ENCODE measurements at places on chromosomes 12 and 14. TPM values are rescaled to one million over a fixed set of nuclear protein-coding genes. Genes with fewer than 3 reads are reported as not detected.

IRAK3 gene
- 0.16 TPM for total RNA-seq

SEC23A gene
- 72.0 TPM for total RNA-seq

DEGS2 gene
- 1.2 TPM for total RNA-seq

PRIMA1 gene
- total RNA-seq, result 0.39 TPM

HOXC4 gene
- 4.3 TPM for total RNA-seq

TMEM179 gene
- total RNA-seq, result 0.28 TPM

CLEC1A gene
- total RNA-seq, result not detected

SDSL gene
- 28.4 TPM for total RNA-seq

PLEK2 gene
- 29.7 TPM for total RNA-seq

C12orf60 gene
- total RNA-seq, result 1.8 TPM

DIO2 gene
- 6.5 TPM for total RNA-seq

OTX2 gene
- total RNA-seq, result not detected

AMN1 gene
- total RNA-seq, result 11.8 TPM

GALNT16 gene
- total RNA-seq, result 2.4 TPM

KRT79 gene
- total RNA-seq, result 0.05 TPM

Data from A549 treated with CORT108297 at 1 μM for 4 hours (cell line).